Trophoblast cell (in vitro differentiated cells and primary cell): ENCODE measurements at places on chromosomes 5 and 9.

- no peaks in the 10 kb centered on the region for H3K36me3 ChIP-seq
- H3K27me3 ChIP-seq, result no peaks in the 10 kb centered on the region
- no peak overlapping the region for H3K27ac ChIP-seq
- H3K4me1 ChIP-seq, result no peaks in the 10 kb centered on the region
- no peak overlapping the region for H3K4me3 ChIP-seq
Observed at GRCh38 chr9:68964765-68965164, 49.1 kb downstream of the PRKACG start.

DNA sequence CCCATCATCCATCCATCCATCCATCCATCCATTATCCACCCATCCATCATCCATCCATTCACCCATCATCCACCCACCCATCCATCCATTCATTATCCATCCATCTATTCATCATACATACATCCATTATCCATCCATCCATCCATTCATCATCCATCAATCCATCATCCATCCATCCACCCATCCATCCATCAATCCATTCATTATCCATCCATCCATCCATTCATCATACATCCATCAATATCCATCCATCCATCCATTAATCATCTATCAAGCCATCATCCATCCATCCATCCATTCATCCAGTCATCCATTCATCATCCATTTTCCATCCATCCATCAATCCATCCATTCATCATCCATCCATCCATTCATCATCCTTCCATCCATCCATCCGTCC is 89.0 kb downstream of the NSG2 start:
- no peak overlapping the region for H3K4me3 ChIP-seq
- no peak for DNase-seq
- no peaks in the 10 kb centered on the region for H3K36me3 ChIP-seq
- no peak overlapping the region for H3K27ac ChIP-seq
- H3K27me3 ChIP-seq, result no peaks in the 10 kb centered on the region

DNA sequence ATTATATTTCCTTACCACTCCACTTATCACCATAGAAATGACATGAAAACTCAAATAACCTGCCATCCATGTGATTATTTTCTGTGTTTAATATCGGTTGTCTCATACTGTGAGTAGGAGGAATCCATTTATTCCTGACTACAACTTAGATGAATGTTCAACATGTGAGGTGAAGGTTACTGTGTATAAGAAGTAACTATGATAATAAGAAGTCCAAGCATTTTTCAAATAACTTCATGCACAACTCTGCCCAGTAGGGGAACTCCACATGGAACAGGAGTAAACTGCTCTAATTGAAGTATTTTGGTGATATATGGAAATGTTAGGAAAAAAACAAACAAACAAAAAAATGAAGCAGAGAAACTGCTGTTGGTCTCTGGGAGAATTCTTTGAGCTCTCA is 447.5 kb upstream of the GRIN3A start:
- DNase-seq, result peak; percentile 4
- no peaks in the 10 kb centered on the region for H3K27me3 ChIP-seq
- no peaks in the 10 kb centered on the region for H3K4me1 ChIP-seq

- no peaks in the 10 kb centered on the region for H3K27me3 ChIP-seq
- DNase-seq, result peak; percentile 30
- peaks cover 6% of the 10 kb centered on the region for H3K4me1 ChIP-seq
- no peak overlapping the region for H3K4me3 ChIP-seq
Observed at GRCh38 chr5:14322437-14323187, 179.5 kb downstream of the TRIO start.

DNA sequence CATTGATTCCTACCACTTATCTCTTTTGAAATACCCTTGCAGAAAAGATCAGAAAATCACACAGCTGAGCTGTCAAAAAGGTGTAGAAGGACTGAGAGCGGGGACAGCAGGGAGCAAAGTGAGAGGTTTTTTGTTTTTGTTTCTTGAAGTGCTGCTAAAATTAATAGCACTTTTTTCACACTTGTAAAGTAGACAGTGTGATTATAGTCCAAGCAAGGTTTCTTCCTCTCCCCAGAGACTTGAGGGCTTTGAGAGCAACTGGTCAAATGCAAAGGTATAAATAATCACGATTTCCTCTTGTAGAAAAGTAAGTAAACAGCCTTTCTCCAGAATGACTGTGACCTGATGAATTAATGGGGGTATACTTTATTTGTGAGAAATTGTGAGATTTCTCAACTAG is 326.9 kb downstream of the ZNF608 start:
- no peak for DNase-seq
- no peak overlapping the region for H3K4me3 ChIP-seq
- peaks cover 3% of the 10 kb centered on the region for H3K36me3 ChIP-seq
- no peaks in the 10 kb centered on the region for H3K27me3 ChIP-seq
- no peak overlapping the region for H3K27ac ChIP-seq
- no peaks in the 10 kb centered on the region for H3K4me1 ChIP-seq

GRCh38 chr5:14218011-14218410 is 74.9 kb downstream of the TRIO start:
- no peak overlapping the region for H3K27ac ChIP-seq
- H3K4me1 ChIP-seq, result peaks cover 20% of the 10 kb centered on the region

GRCh38 chr9:125337236-125337635 is 75.6 kb downstream of the GAPVD1 start:
- H3K27me3 ChIP-seq, result no peaks in the 10 kb centered on the region
- H3K27ac ChIP-seq, result no peak overlapping the region
- peaks cover 28% of the 10 kb centered on the region for H3K36me3 ChIP-seq
- DNase-seq, result no peak
- no peaks in the 10 kb centered on the region for H3K4me1 ChIP-seq

DNA sequence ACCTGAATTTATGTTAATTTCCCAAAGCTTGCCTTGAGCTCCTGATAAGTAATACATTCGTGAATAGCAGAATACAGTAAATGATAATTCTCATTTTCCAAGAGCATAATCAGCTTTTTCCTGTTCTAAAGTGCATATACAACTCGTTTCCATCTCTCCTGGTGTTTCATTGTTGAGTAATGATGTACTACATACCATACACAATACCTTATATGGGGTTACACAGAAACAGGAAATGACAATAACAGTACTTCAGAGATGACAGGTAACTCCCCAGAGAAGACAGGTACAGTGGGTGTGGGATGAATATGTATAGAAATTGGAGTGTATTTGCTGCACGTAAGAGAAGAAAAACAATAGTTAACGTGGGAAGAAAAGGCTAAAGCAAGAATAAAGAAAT is 287.1 kb downstream of the TENT4A start:
- no peaks in the 10 kb centered on the region for H3K27me3 ChIP-seq
- DNase-seq, result peak; percentile 16

GRCh38 chr5:606061-606460 is 6.1 kb upstream of the CEP72 start:
- H3K4me1 ChIP-seq, result no peaks in the 10 kb centered on the region
- no peak overlapping the region for H3K4me3 ChIP-seq
- no peaks in the 10 kb centered on the region for H3K27me3 ChIP-seq
- H3K27ac ChIP-seq, result no peak overlapping the region
- no peaks in the 10 kb centered on the region for H3K36me3 ChIP-seq
- no peak for DNase-seq

GRCh38 chr9:89470224-89470839 is 27.6 kb downstream of the SEMA4D start:
- no peaks in the 10 kb centered on the region for H3K27me3 ChIP-seq
- DNase-seq, result no peak
- H3K27ac ChIP-seq, result no peak overlapping the region
- no peak overlapping the region for H3K4me3 ChIP-seq
- no peaks in the 10 kb centered on the region for H3K36me3 ChIP-seq
- no peaks in the 10 kb centered on the region for H3K4me1 ChIP-seq

DNA sequence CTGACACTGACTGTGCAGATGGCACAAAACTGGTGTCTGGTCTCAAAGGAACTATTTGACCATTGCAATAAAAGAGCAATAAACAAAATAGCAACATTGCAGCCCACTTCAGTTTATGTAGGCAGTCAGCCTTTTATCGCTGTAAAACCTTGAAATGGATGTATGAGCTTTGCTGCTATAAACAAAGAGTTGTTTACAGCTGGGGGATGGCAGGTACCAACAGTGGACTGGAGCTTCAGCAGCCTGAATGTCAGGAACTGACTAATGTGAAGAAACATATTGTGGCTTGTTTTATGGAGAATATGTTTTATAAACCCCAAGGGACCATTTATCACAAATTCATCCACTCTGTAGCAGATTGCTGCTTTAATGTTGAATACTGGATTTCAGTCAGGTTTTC is 78.0 kb downstream of the PTPRD start:
- H3K27ac ChIP-seq, result no peak overlapping the region
- no peaks in the 10 kb centered on the region for H3K36me3 ChIP-seq
- H3K27me3 ChIP-seq, result no peaks in the 10 kb centered on the region

GRCh38 chr5:24606971-24607370 is 37.8 kb downstream of the CDH10 start:
- H3K27ac ChIP-seq, result no peak overlapping the region
- H3K27me3 ChIP-seq, result no peaks in the 10 kb centered on the region
- H3K36me3 ChIP-seq, result peaks cover 4% of the 10 kb centered on the region
- no peak for DNase-seq
- no peak overlapping the region for H3K4me3 ChIP-seq
- H3K4me1 ChIP-seq, result no peaks in the 10 kb centered on the region

DNA sequence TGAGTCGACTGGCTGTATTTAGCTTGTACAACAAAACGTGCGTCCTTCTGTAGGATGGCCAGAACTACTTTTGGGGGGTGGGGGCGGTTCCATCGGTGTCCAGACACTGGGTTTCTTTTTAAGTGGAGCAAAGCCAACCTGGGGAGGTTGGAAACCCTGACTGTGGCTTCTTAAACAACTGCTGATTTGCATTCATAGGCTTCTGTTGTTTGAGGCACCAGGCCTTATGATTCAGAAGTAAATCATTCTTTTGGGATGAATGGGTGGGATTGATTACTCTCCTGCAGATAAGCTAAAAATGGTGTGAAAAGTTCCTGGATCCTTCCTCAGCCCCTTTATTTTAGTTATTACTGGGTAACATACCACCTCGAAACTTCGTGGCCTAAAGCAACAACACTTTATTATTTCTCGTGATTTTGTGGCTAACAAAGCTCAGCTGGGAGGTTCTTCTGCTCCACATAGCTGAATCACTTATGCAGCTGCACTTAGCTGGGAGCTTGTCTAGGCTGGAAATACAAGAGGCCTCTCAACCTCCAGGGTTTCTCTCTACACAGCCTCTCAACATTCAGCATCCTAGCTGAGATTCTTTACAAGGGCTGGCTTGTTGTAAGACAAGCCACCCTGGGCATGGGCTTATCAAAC is 12.2 kb upstream of the SMIM32 start:
- DNase-seq, result no peak
- H3K4me3 ChIP-seq, result no peak overlapping the region

- no peak for DNase-seq
- no peaks in the 10 kb centered on the region for H3K36me3 ChIP-seq
- H3K27me3 ChIP-seq, result no peaks in the 10 kb centered on the region
- no peaks in the 10 kb centered on the region for H3K4me1 ChIP-seq
Observed at GRCh38 chr5:79075646-79076426, 6.3 kb downstream of the BHMT2 start.
